Uterus (tissue), 4 donors: ENCODE measurements at places on chromosomes 4 and X. TPM values are rescaled to one million over a fixed set of nuclear protein-coding genes. Genes with fewer than 3 reads are reported as not detected.

DNA sequence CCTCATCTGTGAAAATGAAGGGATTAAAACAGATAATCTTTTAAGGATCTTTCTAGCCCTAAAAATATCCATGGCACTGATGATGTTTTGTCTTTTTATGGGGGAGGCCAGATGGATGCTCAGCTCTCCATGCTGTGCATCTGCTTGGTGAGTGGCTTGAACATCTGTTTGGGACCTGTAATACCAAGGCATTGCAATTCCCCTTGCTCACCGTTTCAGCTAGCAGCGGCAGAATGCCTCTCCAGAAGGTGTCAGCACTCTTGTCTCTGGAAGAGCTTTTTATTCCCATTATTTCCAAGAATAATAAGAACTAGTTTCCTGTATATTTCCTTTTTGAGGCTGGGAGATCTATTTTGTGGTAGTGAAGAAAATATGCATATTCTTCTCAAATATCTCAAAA lies 151.9 kb upstream of the ANK2 start:
- H3K4me1 ChIP-seq = peaks cover 3% of the 10 kb centered on the region
- no peaks in the 10 kb centered on the region for H3K36me3 ChIP-seq
- H3K4me3 ChIP-seq = no peak overlapping the region

DNA sequence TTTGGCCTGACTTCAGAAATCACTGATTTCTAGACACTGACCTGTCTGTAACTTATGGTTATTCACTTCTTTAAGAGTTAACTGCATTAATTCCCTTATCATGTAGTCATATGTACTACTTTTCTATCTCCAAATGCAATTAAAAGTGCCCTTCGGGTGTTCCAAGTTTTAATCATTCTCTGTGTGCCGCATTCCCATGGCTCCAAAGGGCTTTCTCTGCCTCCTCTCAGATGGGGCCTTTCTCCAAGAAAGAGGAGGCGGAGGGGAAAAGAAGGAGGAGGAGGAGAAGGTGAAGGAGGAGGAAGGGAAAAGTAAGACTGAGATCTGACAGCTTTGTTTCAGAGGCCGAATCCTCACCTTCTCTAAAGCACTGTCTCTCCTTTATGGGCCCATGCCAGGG lies 325.8 kb downstream of the LDB2 start:
- H3K27ac ChIP-seq = peak overlapping the region; percentile 64
- peaks cover 5% of the 10 kb centered on the region for H3K4me1 ChIP-seq
- H3K4me3 ChIP-seq = no peak overlapping the region
- no peaks in the 10 kb centered on the region for H3K36me3 ChIP-seq
- H3K27me3 ChIP-seq = no peaks in the 10 kb centered on the region

- H3K27me3 ChIP-seq = no peaks in the 10 kb centered on the region
- no peak for DNase-seq
- no peak overlapping the region for H3K27ac ChIP-seq
- no peaks in the 10 kb centered on the region for H3K4me1 ChIP-seq
- no peaks in the 10 kb centered on the region for H3K36me3 ChIP-seq
Observed at GRCh38 chr4:185341841-185342240, 53.9 kb downstream of the LRP2BP start.

DNA sequence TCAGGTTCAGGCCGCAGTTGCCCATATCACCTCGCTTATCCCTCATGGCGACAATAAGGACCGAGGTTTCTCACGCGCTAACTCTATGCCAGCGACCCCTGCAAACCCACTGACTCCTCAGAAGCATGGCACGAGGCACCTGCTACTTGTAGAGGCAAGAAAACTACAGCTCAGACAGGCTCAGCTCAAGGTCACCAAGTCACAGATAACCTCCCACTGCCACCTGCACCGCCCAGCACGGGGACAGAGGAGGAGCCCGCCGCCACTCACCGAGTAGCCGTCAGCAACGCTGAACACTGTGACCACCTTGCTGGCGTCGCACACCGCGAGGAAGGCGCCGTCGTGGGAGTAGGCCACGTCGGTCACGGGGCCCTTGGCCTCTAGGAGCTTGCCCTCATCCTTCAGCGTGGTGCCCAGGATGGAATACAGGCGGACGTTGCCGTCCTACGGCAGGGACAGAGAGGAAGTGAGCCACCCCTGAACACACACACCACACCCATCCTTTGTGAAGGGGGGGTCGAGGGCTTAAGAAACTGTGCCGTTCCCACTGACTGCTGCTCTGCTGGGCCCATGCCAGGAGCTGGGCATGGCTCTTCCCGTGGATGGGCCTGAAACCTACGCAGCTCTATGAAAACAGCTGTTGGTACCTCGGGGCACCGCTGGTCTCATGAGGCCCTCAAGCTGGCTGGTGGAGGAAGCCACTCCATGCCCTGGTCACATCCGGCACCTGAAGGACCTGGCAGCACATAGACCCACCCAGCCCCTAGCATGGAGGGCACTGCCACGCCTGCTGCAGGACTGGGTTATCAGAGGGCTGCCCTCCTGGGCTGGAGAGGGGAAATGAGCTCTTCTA lies 38.9 kb downstream of the WDR1 start:
- H3K27me3 ChIP-seq = no peaks in the 10 kb centered on the region
- no peak overlapping the region for H3K4me3 ChIP-seq
- no peaks in the 10 kb centered on the region for H3K36me3 ChIP-seq
- no peaks in the 10 kb centered on the region for H3K4me1 ChIP-seq
- peak; percentile 30 for DNase-seq

DNA sequence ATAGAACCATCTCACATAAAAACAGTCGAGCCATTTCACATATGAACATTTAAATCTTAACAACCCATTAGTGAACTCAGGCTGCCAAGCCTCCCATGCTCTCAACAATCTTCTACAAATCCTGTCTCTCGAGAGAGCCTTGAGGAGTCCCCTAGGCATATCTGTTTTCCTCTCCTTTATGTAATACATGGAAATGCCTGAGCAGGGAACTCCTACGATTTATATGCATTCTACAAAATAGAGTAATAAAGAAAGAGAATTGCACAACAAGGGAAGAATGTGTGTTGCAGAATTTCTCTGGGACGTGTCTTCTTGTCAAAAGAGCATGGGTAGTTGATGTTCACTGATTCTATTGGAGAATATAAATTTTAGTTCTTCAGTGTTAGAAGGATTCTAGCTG lies 101.8 kb upstream of the VCX2 start:
- H3K4me1 ChIP-seq = no peaks in the 10 kb centered on the region
- H3K27me3 ChIP-seq = no peaks in the 10 kb centered on the region
- no peak overlapping the region for H3K4me3 ChIP-seq
- no peaks in the 10 kb centered on the region for H3K36me3 ChIP-seq
- no peak overlapping the region for H3K27ac ChIP-seq
- DNase-seq = no peak

- H3K27ac ChIP-seq = no peak overlapping the region
- H3K4me1 ChIP-seq = no peaks in the 10 kb centered on the region
- no peak for DNase-seq
- no peak overlapping the region for H3K4me3 ChIP-seq
- no peaks in the 10 kb centered on the region for H3K36me3 ChIP-seq
- H3K27me3 ChIP-seq = no peaks in the 10 kb centered on the region
Observed at GRCh38 chr4:52665592-52665991, 6.5 kb upstream of the USP46 start.

DNA sequence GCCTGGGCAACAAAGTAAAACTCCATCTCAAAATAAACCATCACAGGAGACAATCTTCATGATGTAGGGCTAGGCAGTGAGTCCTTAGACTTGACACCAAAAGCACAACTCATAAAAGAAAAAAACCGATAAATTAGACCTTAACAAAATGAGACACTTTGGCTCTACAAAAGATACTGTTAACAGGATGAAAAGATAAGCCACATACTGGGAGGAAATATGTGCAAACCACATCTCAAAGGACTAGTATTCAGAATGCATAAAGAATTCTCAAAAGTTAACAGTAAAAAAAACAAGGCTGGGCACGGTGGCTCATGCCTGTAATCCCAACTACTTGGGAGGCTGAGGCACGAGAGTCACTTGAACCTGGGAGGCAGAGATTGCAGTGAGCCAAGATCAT lies 13.2 kb downstream of the EFHC2 start:
- no peak overlapping the region for H3K27ac ChIP-seq
- H3K36me3 ChIP-seq = no peaks in the 10 kb centered on the region

DNA sequence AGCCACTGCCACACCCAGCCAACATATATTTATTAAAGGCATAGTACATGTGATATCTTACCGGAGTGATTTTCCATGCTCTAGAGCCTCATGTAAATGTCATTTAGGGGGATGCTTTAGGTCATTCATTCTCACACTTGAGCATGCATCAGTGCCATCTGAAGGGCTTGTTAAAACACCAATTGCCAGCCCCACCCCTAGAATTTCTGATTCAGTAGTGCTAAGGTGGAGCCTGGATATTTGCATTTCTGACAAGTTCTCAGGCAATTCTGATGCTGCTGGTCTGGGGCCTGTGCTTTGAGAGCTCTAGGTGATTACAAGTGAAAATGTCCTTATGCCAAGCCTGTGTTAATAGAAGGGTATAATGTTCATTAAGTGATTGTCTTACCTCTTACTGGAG lies 107.7 kb downstream of the PHEX start:
- no peak overlapping the region for H3K27ac ChIP-seq
- H3K27me3 ChIP-seq = no peaks in the 10 kb centered on the region
- no peaks in the 10 kb centered on the region for H3K4me1 ChIP-seq
- H3K4me3 ChIP-seq = no peak overlapping the region
- H3K36me3 ChIP-seq = no peaks in the 10 kb centered on the region
- DNase-seq = no peak

GRCh38 chr4:141074098-141074878 lies 59.0 kb downstream of the RNF150 start:
- no peaks in the 10 kb centered on the region for H3K4me1 ChIP-seq
- no peak overlapping the region for H3K4me3 ChIP-seq
- H3K36me3 ChIP-seq = no peaks in the 10 kb centered on the region
- H3K27me3 ChIP-seq = no peaks in the 10 kb centered on the region

The ASMT gene
- 0.21 TPM for total RNA-seq

The NEXMIF gene
- total RNA-seq = 10.0 TPM

The NKRF gene
- 0.29 TPM for total RNA-seq

The CDS1 gene
- 3.7 TPM for total RNA-seq
